Body of pancreas (tissue), 4 donors: ENCODE measurements at places on chromosomes 4 and X. TPM values are rescaled to one million over a fixed set of nuclear protein-coding genes. Genes with fewer than 3 reads are reported as not detected.
A peak's percentile ranks its signal among the peaks of the same experiment; 100 is the strongest.

Gene RAB40AL
- total RNA-seq: 1.3 TPM

DNA sequence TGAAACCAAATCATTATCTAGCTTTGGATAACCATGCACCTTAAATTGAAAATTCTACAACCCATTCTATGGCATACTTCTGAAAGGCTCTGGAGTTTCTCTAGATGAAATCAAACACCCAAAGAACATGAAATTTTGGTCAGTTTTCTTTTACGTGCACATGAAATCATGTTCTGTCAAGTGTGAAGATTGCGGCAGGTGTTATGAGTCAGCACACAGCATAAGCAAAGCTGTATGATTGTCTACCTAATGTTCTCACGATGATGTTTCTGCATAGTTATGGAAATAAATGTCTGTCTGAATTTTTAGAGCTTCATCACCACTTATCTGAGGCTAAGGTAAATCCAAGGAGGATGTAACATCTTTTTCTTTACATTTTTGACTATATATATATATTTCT lies 495.3 kb downstream of the IL1RAPL1 start:
- H3K27ac ChIP-seq: no peak overlapping the region
- no peaks in the 10 kb centered on the region for H3K36me3 ChIP-seq
- H3K4me1 ChIP-seq: no peaks in the 10 kb centered on the region
- no peak overlapping the region for H3K4me3 ChIP-seq
- DNase-seq: no peak

Gene CCKAR
- total RNA-seq: 1.0 TPM

- DNase-seq: peak; percentile 77
- no peak overlapping the region for H3K4me3 ChIP-seq
- H3K4me1 ChIP-seq: peaks cover 37% of the 10 kb centered on the region
- H3K27ac ChIP-seq: no peak overlapping the region
These were observed 9.6 kb upstream of the CHRNA9 start for GRCh38 chr4:40325406-40326019.

GRCh38 chr4:2930758-2931511 lies 32.3 kb downstream of the NOP14 start:
- no peak overlapping the region for H3K4me3 ChIP-seq
- no peaks in the 10 kb centered on the region for H3K27me3 ChIP-seq
- peaks cover 45% of the 10 kb centered on the region for H3K4me1 ChIP-seq
- peak overlapping the region; percentile 77 for H3K27ac ChIP-seq

- no peaks in the 10 kb centered on the region for H3K36me3 ChIP-seq
- no peak overlapping the region for H3K27ac ChIP-seq
- H3K4me3 ChIP-seq: no peak overlapping the region
- peaks cover 24% of the 10 kb centered on the region for H3K4me1 ChIP-seq
These were observed 85.3 kb upstream of the SLC4A4 start for GRCh38 chr4:71253545-71253944.

GRCh38 chr4:112516471-112517066 lies 589 bp upstream of the NEUROG2 start:
- H3K27ac ChIP-seq: no peak overlapping the region
- no peaks in the 10 kb centered on the region for H3K36me3 ChIP-seq
- H3K27me3 ChIP-seq: peaks cover 3% of the 10 kb centered on the region
- peaks cover 39% of the 10 kb centered on the region for H3K4me1 ChIP-seq
- no peak overlapping the region for H3K4me3 ChIP-seq
- no peak for DNase-seq

DNA sequence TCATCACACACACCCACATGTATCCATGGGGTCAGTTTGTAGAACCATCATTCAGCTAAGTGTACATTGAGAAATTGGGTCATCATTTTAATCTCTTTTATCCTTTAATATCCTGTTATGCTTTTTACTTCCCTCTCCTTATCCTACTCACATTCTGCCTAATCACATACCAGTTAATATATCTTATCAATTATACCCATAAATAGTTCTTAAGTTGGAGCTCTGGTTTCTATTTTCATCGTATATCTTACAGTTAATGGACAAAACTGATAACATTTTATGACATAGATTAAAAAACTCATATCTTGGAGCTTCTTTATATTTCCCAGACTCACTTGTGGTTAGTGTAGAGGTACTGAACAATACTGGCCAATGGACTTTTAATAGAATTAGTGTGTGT lies 729.5 kb upstream of the LCORL start:
- no peak overlapping the region for H3K4me3 ChIP-seq
- no peak for DNase-seq
- H3K27ac ChIP-seq: no peak overlapping the region
- H3K36me3 ChIP-seq: no peaks in the 10 kb centered on the region
- H3K4me1 ChIP-seq: no peaks in the 10 kb centered on the region
- no peaks in the 10 kb centered on the region for H3K27me3 ChIP-seq

DNA sequence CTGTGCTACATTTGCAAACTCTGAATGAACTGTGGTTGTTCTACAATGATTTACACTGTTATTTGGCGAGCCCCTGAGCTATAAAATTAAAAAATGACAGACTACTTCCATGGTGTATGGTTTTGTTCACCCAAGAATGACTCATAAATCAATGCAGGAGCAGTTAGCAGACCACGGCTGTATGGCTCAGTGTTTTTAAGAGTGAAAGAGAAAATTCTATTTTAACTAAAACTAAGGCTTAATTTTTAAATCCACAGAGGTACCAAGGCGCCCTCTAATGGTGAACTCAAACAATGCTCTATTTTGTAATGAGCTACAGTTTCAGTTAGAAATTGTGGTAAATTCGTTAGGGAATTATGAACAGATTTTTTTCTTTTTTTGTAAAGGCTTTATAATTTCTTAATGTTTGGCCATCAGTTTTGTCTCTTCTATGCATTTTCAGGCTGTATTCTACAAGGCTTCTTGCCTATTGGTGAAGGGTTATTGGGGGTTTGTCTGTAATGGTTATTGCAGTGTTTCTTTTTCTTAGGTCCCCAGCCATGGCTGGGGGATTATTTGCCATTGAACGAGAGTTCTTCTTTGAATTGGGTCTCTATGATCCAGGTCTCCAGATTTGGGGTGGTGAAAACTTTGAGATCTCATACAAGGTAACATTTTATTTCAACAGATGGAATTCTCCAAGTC lies 32.5 kb downstream of the HMGB2 start:
- no peak overlapping the region for H3K27ac ChIP-seq
- peak; percentile 17 for DNase-seq
- no peaks in the 10 kb centered on the region for H3K4me1 ChIP-seq
- H3K27me3 ChIP-seq: no peaks in the 10 kb centered on the region

DNA sequence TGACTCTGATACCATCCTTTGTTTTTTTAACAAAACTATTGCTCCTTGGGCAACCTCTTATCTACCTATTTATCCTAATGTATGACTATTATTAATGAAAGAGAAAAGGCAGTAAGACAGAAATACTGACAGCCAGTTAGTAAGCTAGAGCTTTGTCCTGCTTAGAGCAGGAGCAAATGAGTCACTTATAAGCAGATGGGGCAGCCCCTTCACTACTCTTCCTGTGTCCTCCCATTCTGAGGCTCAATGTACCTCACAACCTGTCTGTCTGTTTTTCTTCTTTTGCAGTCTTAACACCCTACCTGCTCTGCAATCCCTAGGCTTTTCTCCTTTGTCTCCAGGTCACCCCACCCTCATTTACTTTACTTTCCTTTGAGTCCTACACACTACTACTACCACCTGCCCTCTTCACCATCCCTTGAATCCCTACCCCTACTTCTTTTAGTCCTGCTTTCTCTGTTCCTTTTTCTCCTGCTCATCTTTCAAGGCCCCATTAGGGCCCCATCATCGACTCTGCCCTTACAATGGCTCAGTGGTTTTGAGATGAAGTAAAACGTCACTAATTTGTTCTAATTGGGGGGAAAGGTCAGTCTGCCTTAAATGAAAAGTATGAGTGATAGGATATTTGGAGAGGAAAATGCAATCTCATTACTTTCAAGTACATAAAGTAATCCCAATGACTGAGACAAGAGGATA lies 294.3 kb downstream of the GUCY2F start:
- H3K36me3 ChIP-seq: no peaks in the 10 kb centered on the region
- H3K4me1 ChIP-seq: no peaks in the 10 kb centered on the region
- H3K27ac ChIP-seq: no peak overlapping the region
- no peak for DNase-seq
- no peak overlapping the region for H3K4me3 ChIP-seq
- no peaks in the 10 kb centered on the region for H3K27me3 ChIP-seq

GRCh38 chr4:6962211-6963041 lies 52.8 kb downstream of the TBC1D14 start:
- H3K27ac ChIP-seq: no peak overlapping the region
- DNase-seq: peak; percentile 71

DNA sequence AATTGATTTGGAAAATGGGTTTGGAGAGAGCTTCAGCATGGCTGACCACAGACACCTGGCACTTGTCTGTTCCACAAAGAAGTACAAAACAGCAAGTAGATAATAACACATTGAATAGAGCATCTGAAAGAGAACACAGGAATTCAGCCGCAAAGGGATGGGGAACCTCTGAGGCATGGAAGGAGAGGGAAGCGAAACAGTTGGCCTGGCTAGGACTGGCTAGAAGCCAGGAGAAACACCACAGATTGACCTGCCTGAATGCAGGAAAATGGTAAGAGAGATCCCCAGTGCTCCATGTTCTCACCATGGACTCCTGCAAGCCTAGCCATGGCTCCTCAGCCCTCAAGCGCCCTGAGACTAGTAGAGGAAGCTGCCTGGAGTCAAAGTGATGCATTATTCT lies 169.7 kb upstream of the SH3RF1 start:
- no peaks in the 10 kb centered on the region for H3K36me3 ChIP-seq
- H3K27me3 ChIP-seq: no peaks in the 10 kb centered on the region
- H3K4me3 ChIP-seq: no peak overlapping the region
- no peak overlapping the region for H3K27ac ChIP-seq

DNA sequence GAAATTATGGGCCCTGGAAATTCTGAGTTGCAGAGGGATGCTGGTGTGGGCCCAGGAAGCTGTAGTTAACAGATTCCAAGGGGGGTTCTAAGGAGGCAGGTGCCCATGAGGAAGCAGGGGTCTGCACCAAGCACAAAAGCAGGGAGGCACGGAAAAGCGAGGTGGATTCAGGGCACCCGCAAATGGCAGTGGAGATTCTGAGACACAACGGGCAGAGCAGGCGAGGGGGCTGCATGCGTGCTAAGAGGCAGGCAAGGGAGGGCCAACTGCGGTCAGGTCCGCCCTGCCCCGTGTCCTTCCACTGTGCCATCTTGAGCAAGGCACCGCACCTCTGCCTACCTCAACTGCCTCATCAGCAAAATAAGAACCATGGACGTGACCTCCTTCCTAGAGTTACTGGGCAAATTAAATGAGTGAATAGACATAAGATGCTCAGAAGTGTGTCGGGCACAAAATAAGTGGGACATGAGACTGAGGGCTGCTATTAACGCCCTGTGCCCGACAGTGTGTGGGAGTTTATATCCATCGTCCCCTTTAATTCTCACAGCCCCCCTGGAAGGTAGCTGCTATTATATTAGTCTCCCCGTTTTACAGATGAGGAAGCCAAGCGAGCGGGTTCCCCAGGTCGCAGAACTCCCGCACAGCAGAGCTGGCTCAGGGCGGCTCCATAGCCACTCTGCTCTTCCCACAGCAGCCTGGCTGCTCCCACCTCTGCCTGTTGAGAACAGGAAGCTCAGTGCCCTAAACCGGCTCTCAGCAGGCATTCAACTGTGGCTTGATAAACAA lies 67.6 kb downstream of the PPP2R2C start:
- peaks cover 4% of the 10 kb centered on the region for H3K4me1 ChIP-seq
- no peak overlapping the region for H3K27ac ChIP-seq
- no peaks in the 10 kb centered on the region for H3K36me3 ChIP-seq
- H3K4me3 ChIP-seq: no peak overlapping the region
- DNase-seq: no peak

Gene ADAMTS3
- 0.33 TPM for total RNA-seq

DNA sequence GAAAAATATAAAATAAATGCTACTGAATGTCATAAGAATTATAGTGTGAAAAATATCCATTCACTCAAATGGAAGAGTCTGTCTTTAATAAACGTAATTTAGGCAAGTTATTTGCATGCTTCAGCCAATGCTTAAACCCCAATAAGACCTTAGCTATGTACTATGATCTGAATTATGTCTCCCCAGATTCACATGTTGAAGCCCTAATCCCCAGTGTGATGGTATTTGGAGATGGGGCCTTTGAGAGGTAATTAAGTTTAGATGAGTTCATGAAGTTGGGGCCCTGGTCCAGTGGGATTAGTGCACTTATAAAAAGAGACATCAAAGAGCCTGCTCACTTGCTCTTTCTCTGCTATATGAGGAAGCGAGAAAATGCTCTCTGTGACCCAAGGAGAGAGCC lies 28.7 kb downstream of the SLC39A8 start:
- H3K4me3 ChIP-seq: no peak overlapping the region
- no peak overlapping the region for H3K27ac ChIP-seq
- peaks cover 12% of the 10 kb centered on the region for H3K4me1 ChIP-seq
- DNase-seq: no peak

Gene GALNT7
- total RNA-seq: 20.4 TPM

DNA sequence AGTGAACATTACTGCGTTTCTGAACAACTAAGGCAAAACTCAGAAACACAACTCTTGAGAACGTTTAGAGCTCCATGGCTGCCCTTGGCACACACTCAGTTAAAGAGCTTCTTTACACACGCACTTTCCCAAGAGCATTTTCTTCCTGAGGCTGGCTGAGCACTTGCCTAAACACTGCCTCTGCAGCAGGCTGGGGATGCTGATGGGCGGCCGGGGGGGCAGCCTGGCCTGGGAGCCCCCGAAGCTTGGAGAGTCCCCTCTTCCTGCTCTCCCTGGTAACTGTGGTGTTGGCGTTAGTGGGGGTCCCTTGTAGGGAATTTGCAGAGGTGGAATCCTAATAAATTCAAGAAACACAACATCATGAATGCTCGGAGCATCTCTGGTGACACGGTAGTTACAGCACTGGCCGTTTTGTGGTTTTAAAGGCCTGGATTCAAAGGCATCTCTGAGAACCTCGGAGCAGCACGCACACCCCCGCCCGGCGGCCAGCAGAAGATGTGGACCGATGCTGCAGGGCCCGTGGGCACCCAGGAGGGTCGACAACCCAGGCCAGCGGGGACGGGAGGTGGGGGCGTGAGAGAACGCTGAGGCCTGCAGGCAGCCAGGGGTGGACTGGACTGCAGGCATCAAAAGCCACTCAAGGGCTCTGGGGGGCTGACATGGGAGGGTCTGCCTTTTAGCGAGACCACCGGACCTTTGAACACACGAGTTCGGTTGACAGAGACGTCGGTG lies 45.4 kb downstream of the FGFRL1 start:
- no peaks in the 10 kb centered on the region for H3K27me3 ChIP-seq
- no peaks in the 10 kb centered on the region for H3K36me3 ChIP-seq
- H3K27ac ChIP-seq: no peak overlapping the region
- no peak for DNase-seq

GRCh38 chr4:6258741-6259140 lies 10.9 kb upstream of the WFS1 start:
- H3K4me3 ChIP-seq: no peak overlapping the region
- H3K36me3 ChIP-seq: no peaks in the 10 kb centered on the region
- H3K27me3 ChIP-seq: no peaks in the 10 kb centered on the region

GRCh38 chrX:41313419-41313818 lies 20.5 kb upstream of the DDX3X start:
- H3K27ac ChIP-seq: no peak overlapping the region
- no peaks in the 10 kb centered on the region for H3K36me3 ChIP-seq
- H3K4me3 ChIP-seq: no peak overlapping the region
- H3K27me3 ChIP-seq: no peaks in the 10 kb centered on the region
- no peaks in the 10 kb centered on the region for H3K4me1 ChIP-seq

- H3K4me1 ChIP-seq: no peaks in the 10 kb centered on the region
- no peak for DNase-seq
- H3K27ac ChIP-seq: no peak overlapping the region
- no peaks in the 10 kb centered on the region for H3K27me3 ChIP-seq
- H3K36me3 ChIP-seq: no peaks in the 10 kb centered on the region
These were observed 93.8 kb downstream of the C4orf51 start for GRCh38 chr4:145773581-145774234.
